ENCODE measurements at places on chromosomes 3 and 15.

DNA sequence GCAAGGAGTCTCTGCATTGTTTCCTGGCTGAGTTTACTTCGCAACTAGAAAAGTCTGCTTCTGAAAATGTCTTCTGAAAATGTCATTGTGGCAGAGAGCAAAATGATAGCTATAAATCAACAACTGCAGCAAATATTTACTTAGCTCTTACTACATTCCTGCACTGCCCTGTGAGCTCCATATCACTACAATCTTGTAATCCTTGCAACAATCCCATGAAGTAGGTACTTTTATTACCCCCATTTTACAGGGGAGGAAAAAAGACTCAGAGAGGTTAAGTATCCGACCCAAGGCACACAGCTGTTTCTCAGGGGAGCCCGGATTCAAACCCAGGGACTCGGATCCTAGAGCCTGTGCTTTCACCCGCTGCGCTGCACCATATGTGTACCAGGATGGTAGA lies 34.2 kb upstream of the SPTBN5 start:
- no peak for DNase-seq

DNA sequence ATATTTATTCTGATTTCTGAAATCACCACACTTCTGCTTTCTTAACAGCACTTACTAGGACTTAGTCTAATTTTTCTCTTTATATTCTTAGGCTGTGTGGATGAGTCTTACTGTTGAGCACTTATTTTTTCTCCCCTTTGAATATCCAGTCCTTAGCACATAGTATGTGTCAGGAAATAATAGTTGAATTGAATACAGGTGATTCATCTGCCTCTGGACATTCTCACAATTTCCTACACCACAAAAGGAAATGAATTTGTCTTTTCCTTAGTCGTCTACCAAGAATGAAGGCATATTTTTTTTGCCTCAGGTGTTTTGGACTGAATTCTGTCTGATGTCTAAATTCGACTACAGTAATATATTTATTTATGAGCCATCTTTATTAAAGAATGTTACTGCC lies 204.2 kb downstream of the GHSR start:
- peak; percentile 12 for DNase-seq

GRCh38 chr3:146090521-146090920 lies 70.5 kb downstream of the PLOD2 start:
- DNase-seq: no peak

DNA sequence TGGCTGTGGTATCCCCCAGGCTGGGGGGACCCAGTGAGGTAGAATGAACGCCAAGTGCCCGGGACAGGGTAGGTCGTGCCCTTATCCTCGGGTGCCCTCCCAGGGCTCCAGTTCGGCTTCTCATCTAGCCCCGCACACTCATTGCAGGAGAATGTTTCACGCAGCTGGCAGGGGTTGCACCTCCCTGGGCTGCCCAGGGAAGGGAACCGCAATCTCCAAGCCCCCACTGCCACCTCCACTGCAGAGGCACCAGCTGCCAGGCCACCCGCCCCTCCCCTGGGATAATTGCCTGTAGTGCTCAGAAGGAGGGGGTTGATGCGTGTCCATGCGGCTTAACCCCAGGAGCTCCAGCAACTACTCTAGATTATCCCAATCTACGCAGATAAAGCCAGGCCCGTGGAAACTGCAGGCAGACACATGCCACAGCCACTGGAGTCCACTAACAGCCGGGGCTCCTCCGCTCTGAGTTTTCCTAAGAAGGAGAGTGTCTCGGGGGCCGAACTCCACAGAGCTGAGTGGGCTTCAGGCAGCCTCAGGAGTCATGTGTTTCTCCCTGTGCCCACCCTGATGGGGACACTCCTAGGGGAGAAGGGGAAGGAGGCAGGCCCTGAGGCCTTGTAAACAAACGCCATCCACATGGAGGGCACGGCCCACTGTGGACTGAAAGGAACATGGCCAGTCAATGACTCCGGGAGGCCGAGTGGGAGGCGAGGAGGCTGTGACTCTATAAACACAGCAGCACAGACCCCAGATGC lies 137.2 kb upstream of the IQSEC1 start:
- DNase-seq: no peak

- DNase-seq: no peak
These were observed 397.9 kb downstream of the EPHB1 start for GRCh38 chr3:135192929-135193328.

DNA sequence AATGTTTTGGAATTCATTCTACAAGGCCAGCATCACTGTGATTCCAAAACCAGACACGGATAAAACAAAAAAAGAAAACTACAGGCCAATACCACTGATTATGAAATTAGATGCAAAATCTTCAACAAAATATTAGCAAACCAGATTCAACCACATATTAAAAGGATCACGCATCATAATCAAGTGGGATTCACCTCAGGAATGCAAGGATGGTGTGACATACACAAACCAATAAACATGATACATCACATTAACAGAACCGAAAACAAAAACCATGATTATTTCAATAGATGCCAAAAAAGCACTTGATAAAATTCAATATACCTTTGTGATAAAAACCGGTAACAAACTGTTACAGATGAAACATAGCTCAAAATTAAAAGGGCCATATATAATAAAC lies 48.9 kb downstream of the DLG1 start:
- no peak for DNase-seq

DNA sequence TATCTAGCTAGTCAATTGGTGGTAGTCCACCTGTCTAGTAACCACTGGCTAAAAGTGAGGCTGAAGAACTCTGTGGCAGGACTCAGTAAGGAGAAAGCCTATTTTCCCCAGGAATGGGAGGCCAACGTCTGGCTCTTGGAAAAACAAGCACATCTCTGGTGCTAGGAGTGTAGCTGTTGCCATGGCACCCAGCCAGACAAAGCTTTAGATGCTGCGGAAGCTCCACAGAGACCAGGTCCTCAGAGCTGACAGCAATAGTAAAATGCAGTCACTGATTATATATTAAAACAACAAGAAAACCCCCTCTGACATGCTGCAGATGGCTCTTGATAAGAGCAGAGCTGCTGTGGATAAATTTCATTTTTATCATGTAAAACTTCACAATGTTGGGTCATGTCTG lies 124.9 kb upstream of the STRIT1 start:
- DNase-seq: no peak

GRCh38 chr3:33119891-33120290 lies 6.1 kb downstream of the CRTAP start:
- no peak for DNase-seq

- no peak for DNase-seq
These were observed 189.2 kb upstream of the LPP start for GRCh38 chr3:187964760-187965159.

GRCh38 chr3:30934208-30934550 lies 39.7 kb upstream of the GADL1 start:
- no peak for DNase-seq

GRCh38 chr3:181715571-181716340 lies 4.0 kb downstream of the SOX2 start:
- DNase-seq: no peak

DNA sequence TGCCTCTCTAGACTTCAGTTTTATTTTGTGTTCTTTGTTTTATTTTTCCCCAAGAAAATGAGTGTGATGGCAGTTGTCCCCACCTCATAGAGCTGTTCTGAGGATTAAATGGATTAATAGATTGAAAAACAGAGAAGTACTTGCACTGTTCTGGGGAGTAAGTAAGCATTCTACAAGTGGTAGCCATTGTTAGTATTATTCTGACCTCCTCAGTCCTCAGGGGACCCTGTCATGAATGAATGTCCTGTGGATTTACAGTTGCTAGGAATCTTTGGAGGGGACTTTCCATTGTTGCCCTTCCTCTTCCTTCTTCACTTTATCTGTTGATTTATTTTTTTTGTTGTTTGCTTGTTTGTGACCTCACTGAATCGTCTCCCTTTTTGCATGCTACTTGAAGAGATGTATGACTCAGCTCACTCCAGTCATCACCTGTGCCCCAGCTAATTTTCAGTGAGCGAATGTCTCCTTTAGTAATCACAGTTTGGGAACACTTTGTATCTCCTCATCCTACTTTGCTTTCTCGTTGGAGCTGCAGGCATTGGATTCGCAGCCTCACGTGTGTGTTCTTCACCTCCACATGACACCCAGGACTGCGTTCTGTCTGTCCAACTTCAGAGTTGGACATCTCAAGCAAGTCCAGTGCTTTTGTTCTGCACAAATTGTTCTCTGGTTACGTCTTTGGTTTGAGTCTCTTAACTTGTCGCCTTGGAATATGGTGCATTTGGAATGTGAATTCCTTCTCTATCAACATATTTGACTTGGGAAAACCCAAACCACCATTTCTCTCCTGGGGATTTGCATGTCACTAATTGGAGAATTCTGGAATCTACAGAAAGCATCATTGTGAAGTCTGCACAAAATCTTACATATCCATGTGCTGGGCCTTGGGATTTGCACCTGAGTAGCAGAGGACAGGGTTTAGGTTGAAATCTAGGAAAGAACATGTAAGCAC lies 54.5 kb downstream of the LRTM1 start:
- DNase-seq: no peak

GRCh38 chr15:79539401-79539800 lies 107.3 kb downstream of the MINAR1 start:
- no peak for DNase-seq

- no peak for DNase-seq
These were observed at the start of gene FURIN for GRCh38 chr15:90868261-90868689. TSS of gene FURIN (plus strand) at chr15:90868588. CDS start at chr15:90875741, 7,153 bp downstream.

- DNase-seq: no peak
These were observed 42.5 kb upstream of the UBE3A start for GRCh38 chr15:25481208-25481859.

DNA sequence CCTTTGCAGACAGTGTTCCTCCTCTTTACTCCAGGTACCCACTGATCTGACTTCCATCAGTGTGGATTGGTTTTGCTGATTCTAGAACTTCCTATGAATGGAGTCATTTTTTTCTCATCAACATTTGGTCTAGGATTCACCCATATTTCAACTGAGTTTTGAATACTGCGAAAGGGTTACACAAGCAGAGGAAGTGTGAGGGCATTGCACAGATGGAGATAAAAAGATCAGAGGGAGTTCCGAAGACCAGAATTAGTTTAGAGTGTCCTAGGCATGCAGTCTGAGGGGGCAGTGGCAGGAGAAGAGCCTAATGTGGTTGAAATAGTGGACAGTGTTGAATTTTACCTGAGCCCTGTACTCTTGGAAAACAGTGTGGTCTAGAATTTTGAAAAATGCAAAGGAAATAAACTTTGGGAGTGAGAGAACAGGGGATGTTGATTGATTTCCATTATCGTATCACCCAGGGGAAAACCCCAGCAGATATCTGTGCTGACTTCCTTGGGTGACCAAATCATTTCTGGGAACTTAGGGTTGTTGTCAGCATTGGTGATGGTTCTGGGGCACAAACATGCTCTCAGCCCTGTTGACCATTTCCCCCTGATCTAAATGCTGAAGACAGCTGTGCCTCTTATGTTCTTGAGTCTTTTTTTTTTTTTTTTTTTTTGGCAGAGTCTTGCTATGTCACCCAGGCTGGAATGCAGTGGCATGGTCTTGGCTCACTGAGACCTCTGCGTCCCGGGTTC lies 327.4 kb upstream of the LRRFIP2 start:
- no peak for DNase-seq

GRCh38 chr3:47202542-47202941 lies 38.6 kb upstream of the SETD2 start:
- DNase-seq: no peak

DNA sequence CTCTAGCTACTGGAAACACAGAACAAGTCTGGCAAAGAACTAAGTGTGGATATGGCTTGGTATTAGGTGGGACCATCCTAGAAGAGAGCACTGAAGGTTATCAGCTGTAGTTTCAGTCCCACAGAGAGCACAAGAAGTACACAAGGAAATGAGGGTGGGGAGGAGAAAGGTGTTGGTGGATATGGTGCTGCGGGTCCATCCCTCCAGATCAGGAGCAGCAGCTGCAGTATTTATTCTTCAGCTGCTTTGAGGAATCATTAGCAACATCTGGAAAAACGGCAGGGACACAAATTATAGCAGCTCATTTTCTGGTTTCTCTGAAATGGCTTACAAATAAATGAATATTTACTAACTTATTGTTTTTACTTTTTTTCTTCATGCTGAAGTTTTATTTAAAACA lies 29.0 kb downstream of the CD80 start:
- DNase-seq: no peak

DNA sequence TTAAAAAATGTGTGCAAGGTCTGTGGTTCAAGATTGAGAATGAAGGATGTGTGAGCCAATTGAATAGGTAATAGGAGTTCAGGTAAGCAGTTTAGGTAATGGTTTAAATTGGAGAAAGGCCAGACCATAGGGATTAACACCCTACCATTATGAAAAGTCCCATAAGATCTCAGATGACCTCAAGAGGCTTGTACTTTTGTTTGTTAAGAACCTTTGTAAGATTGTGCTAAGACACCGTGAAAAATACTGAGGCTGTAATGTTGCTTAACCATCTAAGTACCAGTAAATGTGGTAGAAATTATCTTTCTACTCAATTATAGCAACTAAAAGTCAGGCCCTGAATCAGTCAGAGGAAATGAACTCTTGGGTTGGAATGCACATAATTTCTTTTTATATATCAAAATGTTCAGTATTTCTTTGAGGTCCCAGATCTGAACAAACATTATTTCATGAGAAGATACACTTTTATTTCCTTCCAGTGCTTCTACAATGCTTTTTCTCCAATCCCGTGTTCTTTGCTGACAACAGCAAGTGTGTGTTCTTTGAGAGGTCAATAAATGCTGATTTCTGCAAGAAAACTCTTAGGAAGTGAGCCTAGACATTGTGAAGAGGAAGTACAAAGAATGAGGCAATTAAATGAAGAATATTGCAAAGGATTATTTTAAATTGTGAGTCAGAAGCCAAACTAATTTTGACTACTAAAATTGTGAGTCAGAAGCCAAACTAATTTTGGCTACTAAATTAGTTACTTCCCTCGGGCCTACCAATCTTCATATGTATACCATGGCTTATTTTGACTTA lies 66.4 kb downstream of the TCF12 start:
- DNase-seq: no peak

DNA sequence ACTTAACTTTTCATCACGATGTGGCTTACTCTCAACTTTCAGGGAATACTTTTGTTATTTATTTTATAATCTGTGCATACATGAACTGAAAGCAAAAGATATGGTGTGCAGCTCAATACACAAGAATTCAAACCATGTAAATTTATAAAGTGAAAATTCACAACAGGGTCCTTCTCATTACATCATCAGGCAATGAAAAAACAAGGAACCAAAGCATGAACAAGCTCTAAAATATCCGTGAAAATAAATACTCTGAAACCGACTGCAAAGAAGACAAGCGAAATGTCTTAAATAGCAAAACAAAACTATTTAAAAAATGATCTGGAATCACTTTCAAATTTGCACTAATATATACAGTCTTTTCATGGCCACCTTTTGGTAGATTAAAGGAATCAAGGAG lies 28.9 kb downstream of the GNB5 start:
- no peak for DNase-seq

- DNase-seq: no peak
These were observed 9.2 kb upstream of the EPB42 start for GRCh38 chr15:43229977-43230376.

DNA sequence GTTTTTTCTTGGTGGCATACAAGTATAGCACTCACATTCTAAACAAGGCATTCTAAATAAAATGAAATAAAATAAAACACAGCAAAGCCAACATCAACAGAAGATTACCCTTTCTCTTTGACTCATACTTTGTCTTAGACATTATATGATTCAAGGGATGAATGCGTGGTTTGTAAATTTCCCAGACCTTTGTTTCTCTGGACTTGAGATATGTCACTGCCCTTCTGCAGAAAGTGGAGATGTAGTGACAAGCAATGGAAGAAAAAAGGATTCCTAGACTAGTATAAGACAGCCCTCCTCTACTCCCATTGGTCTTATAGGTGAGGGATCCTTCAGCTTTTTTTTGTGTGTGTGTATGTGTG lies 22.4 kb downstream of the NANOGP8 start:
- no peak for DNase-seq

All from H54 (cell line).